ENCODE measurements at places on chromosomes 16 and 17.

GRCh38 chr17:76847031-76847430 lies 21.2 kb upstream of the MGAT5B start:
- DNase-seq: no peak

DNA sequence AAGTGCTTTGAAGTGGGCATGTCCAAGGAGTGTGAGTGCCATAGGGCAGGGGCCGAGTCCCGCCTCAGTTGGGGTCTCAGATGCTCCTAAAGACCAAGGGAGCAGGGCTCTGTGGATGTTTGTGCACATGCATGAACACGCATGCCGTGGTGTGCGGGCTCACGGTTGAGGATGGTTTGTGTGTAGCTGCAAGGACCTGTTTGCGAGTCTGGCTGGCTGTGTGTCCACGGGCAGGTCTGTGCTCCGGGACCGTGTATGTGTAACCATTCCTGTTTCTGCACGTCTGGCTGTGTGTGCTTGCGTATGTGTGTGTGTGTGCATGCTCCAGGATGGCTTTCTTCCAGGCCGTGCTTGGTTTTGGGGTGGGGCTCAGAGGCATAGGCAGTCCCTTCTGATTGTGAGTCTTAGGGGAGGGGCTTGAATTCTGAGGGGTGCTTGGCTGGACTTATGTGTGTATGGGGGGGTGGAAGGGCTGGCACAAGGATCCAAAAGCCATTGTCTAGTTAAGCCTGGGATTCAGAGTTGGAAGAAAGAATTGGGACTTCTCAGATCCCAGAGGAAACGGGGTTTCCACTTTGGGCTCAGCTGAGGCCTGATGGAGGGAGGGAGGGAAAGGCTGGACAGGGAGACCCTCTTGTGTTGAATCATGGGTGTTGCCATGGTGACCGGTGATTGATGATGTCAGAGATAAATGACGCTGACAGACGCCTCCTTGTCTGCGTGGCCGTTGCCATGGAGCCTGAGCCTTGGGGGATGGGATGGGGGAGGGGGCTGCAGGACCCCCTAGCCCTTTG lies 14.4 kb downstream of the GJD3 start:
- DNase-seq: no peak

- DNase-seq: no peak
Observed at GRCh38 chr17:55757659-55758058, 6.8 kb downstream of the PCTP start.

- DNase-seq: no peak
Observed at GRCh38 chr16:66844342-66845079, at the start of gene CA7. Gene CA7 (plus strand): TSS chr16:66844414. CDS start chr16:66844488, 74 bp downstream.

DNA sequence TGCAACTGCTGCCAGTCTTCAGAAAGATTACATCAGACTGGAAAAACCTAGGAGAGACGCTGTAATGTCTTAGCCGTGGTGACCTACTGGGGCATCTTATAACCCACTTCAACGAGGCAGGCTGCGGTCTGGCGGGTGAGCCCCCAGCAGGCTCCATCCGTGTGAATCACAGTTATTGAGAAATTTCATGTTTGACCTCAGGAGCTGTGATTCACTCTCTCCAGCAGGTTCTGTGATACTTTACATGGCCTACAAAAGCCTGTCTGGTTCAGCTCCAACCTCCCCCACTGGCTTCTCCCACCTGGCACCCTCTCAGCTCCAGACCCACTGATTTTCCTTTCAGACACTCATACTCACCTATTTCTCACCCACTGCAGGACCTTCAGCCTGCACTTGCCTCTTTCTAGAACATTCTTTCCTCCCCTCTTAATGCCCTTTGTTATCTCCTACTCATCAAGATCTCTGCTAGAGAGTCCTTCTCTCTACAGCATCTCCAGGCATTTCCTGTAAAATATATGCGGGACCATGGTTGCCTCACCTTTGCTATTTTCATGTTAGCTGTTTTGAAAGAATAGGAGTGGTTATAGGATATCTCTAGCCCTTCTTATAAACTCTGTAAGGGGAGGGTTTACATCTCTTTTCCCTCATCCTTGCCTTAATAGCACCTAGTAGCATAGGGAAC lies 227.9 kb downstream of the MAF start:
- no peak for DNase-seq

DNA sequence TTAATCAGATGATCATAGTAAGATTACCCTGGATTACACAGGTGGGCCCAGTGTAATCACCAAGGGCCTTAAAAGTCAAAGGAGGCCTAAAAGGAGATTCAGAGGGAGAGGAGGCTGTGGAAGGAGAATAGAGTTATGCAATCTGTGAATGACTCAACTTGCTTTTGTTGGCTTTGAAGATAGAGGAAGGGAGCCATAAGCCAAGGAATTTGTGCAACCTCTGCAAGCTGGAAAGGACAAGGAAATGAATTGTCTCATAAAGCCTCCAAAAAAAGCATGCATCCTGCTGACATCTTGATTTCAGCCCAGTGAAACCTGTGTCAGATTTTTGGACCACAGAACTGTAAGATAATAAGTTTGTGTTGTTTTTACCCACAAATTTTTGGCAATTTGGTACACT lies 109.6 kb downstream of the CNTNAP4 start:
- DNase-seq: no peak

GRCh38 chr17:71349908-71350600 lies 770.8 kb upstream of the SOX9 start:
- no peak for DNase-seq

GRCh38 chr16:51035110-51035498 lies 116.0 kb downstream of the SALL1 start:
- DNase-seq: no peak

GRCh38 chr16:21962475-21962874 lies 9.3 kb downstream of the UQCRC2 start:
- no peak for DNase-seq

GRCh38 chr17:41176744-41177387 lies 1.2 kb downstream of the KRTAP4-2 start:
- DNase-seq: no peak

DNA sequence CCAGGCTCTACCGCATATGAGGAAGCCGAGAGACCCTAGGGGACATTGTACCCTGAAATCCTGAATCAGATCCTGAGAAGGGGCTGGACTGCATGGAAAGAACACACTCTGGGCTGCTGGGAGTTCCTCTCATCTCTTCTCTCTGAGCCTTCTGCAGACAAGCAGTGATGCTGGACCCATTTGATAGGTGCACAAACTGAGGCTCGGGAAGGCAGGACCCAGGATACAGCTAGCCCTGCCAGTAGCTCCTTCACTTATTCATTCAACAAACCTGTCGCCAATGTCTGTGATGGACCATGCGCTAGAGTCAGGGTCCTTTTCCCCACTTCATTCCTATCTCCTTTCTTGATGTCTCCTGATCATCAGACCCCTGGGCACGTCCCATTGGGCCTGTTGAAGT lies 1.9 kb downstream of the SBK1 start:
- DNase-seq: no peak

- no peak for DNase-seq
Observed at GRCh38 chr16:166375-167121, 770 bp downstream of the HBM start.

- no peak for DNase-seq
Observed at GRCh38 chr16:76729525-76729924, 452.3 kb downstream of the CNTNAP4 start.

- DNase-seq: no peak
Observed at GRCh38 chr17:75191584-75191983, 8.8 kb upstream of the SUMO2 start.

DNA sequence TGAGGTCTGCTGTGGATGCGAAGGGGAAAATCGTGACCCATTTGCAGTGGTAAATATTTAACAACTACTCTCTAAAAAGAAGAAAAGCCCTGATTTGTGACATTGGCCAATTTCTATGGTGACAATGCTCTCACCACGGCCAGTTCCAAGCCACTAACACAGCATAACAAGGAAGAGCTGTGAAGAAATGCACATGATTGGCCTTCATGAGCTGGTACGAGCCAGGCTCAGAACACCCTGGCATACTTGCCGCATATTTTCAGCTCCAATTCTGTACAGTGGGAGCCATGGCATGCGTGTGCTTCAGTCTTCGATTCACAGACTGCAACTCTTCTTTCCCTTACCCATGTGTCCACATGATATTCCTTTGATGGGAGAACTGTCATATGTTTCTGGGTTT lies 363.9 kb upstream of the CDH5 start:
- DNase-seq: no peak

DNA sequence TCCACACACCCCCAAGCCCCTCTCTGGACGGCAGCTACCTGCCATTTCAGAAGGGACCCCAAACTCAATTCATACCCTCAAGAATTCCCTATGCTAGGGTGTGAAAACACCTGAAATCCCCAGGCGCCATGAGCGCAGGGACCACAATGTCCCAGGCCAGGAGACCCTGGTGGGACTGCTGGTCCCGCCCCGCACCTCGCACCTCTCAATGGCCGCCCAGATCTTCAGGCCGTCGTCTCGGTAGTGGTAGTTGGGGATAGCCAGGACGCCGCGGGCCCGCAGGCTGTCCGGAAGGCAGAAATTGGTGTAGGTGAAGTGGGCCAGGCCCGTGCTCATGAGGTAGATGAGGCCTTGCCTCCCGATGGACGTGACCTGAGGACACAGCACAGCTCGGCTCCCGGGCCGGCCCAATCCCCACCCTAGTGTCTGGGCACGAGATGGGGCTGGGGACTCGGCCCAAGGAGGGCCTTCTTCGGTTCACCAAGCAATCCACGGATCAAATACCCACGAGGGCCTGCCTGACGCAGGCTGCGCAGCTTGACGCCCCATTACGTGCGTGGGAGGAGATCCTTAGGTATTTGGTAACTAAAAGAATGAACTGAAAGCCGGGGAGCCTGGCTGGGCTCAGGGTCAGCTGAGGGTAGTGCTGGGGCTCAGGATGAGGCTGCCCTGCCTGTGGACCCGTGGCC lies 9.2 kb downstream of the ALOXE3 start:
- DNase-seq: no peak

- DNase-seq: no peak
Observed at GRCh38 chr17:10843811-10844210, 5.9 kb upstream of the PIRT start.

DNA sequence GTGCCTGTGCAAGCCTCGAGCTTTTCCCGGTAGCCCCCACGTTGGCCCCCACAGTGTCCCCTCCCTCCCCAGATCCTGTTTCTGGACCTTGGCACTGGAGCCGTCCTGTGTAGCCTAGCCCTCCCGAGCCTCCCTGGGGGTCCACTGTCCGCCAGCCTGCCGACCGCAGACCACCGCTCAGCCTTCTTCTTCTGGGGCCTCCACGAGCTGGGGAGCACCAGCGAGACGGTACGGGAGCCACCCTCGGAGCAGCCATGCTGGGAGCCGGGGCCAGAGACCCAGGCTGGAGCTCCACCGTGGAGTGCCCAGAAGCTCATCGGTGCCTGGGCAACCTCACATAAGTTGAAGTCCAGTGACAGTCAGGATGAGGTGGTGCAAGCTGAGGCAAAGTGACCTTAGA lies 11.8 kb downstream of the RGS11 start:
- no peak for DNase-seq

DNA sequence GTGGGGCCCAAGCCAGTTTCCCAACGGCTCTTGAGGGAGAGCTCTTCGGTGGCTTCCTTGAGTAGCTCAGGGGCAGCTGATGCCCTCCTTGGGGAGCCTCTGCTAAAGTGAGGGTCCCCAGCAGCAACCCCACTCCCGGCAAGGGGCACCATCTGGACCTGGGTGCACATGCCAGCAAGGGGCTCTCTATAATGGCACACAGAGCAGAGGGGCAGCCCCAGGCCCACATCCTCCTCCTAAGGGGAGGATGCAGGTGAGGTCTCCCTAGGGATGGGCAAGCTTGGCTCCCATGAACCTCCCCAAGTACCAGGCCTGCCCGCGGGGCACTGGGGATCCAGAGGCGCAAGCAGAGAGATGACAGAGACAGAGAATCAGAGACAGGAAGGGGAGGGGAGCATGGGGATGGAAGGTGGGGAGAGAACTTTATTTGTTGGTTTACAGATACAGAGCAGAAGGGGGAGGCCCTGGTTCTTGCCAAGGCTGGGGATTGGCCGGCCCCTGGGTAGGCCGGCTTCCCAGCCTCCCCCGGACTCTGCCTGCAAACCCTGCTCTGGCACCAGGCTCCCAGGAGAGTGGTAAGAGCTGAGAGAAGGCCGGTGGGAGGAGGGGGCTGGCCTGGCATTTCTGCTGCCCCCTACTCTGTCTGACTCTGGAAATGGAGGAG lies 61.4 kb downstream of the SRCIN1 start:
- DNase-seq: no peak

DNA sequence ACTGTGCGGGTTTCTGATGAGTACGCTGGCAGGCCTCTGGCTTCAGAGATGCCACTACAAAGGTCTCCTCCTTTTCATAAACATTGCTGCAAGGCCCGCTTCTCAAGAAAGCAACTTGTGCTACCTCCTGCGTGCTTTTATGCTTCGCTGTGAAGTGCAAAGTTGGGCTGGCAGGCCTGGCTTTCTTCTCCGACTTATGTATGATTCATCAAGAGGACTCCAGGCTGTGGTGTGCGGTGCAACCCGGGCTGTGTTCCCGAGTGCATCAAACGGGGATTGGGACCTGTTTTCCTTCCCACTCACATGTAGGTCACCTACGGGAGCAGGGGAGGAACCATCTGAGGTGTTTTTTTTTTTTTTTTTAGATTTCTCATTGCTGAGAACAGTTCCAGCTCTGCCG lies 534.1 kb downstream of the WWOX start:
- DNase-seq: no peak

- no peak for DNase-seq
Observed at GRCh38 chr16:74107795-74108610, 188.6 kb upstream of the PSMD7 start.

DNA sequence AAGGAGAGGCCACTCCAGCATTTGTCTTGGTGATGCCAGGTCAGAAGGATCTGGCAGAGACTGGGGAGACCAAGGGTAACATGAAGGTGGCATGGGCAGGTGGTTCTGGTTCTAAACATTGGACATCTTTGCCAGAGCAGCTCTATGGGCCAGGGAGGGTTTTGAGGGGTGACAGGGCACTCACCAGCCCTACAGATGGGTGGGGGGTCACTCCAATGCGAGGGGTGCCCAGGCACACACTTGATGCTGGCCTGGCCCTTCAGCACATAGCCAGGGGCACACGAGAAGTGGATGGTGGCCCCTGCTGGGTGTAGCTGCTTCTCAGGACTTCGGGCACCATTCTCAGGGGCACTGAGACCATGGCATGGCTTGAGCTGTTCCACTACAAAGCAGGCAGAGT lies 5.5 kb upstream of the PHF12 start:
- DNase-seq: no peak

GRCh38 chr17:77772461-77772897 lies 186.0 kb upstream of the TNRC6C start:
- DNase-seq: peak; percentile 46

- peak; percentile 77 for DNase-seq
Observed at GRCh38 chr16:23149267-23149992, at the start of gene USP31. Gene USP31 (minus strand): TSS chr16:23149452. CDS start chr16:23149270, 182 bp downstream.

- DNase-seq: no peak
Observed at GRCh38 chr17:74842599-74843351, 16.9 kb downstream of the GRIN2C start.

GRCh38 chr16:75406943-75407342 lies 26.4 kb downstream of the CFDP1 start:
- DNase-seq: no peak
